Mesenteric fat pad (tissue), 1 donor: ENCODE measurements at places on chromosomes 1 and 21. TPM values are rescaled to one million over a fixed set of nuclear protein-coding genes. Genes with fewer than 3 reads are reported as not detected.

DNA sequence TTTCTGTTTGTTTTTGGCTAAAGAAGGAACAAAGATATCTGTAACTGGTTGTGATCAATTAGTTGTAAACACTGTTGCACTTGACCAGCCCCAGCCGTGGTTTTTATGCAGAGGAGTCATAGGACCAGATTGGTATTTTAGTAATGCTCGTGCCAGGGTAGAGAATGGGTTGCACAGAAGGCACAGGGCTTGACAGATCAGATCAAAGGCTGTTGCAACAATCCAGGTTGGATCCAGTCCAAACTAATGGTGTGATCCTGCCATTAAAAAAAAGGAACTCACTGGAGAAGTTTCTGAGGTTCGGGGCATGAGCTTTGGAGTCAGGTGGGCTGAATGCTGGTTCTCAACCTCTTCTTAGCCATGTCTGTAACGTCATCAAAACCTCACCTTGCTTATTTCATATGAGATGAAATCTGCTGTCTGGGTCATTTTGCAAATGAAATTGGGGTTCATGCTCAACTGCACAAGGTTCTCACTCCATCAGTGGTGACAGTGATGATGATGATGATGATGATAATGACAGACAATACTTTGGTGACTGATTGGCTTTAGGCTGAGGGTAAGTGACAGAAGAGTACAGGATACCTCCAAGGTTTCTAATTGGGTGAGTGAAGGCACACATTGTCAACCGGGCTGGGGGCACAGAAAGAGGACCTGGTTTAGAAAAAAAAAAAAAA, 43.1 kb downstream of the ZNF281 start:
- DNase-seq, result no peak

- DNase-seq, result no peak
Observed at GRCh38 chr1:30816211-30817076, 58.9 kb upstream of the LAPTM5 start.

SPATA21 gene
- total RNA-seq, result not detected

- no peak for DNase-seq
Observed at GRCh38 chr1:93042187-93043056, 36.7 kb upstream of the MTF2 start.

ADAR gene
- total RNA-seq, result 137 TPM
